ENCODE measurements at places on chromosomes 7 and 10.
A peak's percentile ranks its signal among the peaks of the same experiment; 100 is the strongest.

DNA sequence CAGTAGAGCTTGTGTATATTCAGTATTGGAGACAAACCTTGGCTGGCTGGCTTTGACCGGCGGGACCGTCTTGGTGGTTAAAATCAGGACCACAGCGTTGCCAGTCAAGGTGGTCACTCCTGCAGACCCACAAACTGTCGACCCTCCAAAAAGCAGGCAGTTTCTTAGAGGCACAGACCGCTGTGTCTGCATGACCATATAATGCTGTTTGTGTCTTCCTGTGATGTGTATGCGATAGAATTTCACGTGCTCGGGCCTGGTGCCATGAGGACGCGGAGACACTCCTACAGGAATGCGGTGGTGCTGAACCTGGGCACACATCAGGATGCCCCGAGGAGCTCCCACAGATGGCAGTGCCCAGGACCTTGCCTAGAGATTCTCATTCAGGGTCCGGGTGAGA, 34.8 kb downstream of the BNIP3 start:
- peak; percentile 47 for DNase-seq

DNA sequence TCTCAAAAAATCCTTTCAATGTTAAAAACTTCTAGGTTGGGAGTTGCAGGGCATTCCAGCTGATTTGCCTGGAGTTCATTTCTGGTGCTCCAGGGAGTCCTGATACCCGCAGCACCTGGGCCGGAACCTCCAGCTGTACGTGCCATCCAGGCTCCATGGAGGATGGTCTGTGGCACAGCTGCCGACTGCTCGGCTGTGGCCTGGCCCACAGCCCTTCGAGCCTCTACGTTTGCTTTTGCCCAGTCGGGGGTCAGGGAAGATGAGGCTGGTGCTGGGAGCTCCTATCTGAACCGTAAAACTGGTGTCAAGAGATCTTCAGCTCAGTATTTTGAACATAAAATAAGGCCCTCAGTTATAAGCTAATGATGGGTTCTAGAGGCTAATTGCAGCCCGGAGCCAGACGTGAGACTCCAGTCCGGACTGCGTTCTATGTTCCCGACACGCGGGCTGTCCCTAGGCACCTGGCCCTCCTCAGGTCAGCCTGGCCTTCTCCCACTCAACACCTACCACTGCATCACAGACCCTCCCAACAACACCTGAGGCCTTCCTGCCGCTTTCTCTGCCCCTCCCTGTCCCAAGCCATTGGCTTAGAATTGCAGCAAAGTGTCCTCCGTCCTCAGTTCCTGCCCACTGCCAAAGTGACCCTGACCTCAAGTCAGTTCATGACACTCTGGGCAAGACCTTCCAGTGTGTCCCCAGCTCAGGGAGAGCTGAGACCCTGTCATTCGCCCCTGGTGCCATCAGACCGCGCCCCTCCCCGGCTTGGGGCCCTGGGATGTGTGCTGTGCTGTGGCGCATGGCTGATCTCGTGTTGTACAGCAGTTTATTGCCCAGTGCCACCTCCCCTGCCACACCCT, 64.2 kb upstream of the DNAJB6 start:
- DNase-seq: no peak

GRCh38 chr10:73424478-73424877, 8.9 kb downstream of the MSS51 start:
- no peak for DNase-seq

DNA sequence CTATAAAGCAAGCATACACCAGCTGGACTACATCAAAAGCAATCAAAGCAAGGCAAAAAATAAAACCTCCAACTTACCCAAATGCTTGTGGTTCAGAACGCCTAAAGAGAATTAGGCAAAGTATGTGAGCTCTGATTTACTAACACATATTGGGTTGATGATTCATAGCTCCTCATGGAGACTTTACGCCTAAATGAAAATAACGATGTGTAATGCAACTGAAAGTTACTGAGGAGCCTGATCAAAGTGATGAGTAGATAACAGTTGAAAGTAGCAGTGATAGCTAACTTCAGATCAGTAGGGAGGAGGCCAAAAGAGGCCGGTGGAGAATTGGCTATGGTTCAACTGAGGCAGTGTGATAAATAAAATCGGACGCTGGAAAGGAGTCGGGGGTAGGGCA, 85.0 kb downstream of the MPP7 start:
- DNase-seq: no peak

GRCh38 chr10:86730227-86730626, 26.2 kb upstream of the BMPR1A start:
- no peak for DNase-seq
